Effector memory CD4-positive, alpha-beta T cell (primary cell): ENCODE measurements at places on chromosomes 12 and 14.

- no peaks in the 10 kb centered on the region for H3K36me3 ChIP-seq
- no peak overlapping the region for H3K27ac ChIP-seq
- H3K4me3 ChIP-seq = no peak overlapping the region
- no peaks in the 10 kb centered on the region for H3K27me3 ChIP-seq
- DNase-seq = no peak
These were observed 827.6 kb downstream of the C12orf50 start for GRCh38 chr12:87201598-87201997.

DNA sequence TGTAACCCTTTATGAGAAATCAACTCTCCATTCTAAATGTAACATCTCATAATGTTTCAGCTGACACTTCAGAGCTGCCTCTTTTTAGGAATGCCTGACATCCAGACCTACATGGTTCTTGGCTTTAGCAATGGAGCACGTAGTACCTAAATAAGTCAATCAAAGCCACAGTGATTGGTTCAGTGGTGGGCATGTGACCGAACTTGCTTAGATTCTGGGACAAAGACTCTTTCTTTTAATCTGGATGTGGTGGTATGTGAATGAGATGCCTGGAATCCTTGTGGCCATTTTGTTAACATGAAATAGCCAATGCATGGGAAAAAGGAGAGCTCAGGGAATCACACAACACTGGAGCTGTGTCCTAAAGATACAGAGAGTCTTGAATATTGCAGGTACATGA lies 11.8 kb downstream of the GPR65 start:
- peaks cover 9% of the 10 kb centered on the region for H3K36me3 ChIP-seq
- no peak overlapping the region for H3K4me3 ChIP-seq
- H3K27me3 ChIP-seq = no peaks in the 10 kb centered on the region
- H3K27ac ChIP-seq = no peak overlapping the region

DNA sequence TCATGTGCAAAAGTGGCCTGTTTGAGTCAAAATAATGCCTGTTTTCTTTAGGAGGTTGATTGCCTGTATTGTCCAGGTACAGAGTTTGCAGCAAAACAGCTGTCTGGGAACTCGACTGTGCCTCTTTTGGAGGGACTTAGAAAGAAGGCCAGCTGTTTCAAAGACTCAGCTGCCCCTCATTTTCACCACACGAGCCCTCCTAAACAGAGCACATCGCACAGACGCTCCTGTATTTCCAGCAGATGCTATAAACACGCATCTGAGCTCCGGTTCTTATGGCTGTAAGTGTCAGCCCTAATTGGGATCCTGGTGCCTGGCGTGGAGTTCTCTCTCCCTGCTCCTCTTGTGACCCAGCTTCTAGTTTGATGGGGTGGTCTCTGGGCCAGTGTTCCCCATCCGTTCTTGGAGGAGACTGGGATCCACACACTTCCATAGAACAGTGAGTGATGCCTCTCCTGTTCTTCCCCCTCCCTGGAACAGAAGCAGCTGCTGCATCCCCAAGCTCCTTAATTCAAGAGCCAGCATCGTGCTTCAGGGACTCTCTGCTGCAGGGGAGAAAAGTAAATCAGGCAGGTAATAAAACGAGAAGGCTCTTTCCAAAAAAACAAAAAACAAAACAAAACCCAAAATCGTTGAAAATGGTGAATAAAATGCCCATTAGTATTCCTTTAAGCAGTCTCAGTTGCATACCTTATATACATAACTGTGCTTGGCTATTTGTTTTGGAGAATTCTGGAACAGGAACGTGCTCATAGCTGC lies 269.0 kb downstream of the SLC15A4 start:
- no peaks in the 10 kb centered on the region for H3K4me1 ChIP-seq
- H3K4me3 ChIP-seq = no peak overlapping the region
- no peak overlapping the region for H3K27ac ChIP-seq
- DNase-seq = no peak

DNA sequence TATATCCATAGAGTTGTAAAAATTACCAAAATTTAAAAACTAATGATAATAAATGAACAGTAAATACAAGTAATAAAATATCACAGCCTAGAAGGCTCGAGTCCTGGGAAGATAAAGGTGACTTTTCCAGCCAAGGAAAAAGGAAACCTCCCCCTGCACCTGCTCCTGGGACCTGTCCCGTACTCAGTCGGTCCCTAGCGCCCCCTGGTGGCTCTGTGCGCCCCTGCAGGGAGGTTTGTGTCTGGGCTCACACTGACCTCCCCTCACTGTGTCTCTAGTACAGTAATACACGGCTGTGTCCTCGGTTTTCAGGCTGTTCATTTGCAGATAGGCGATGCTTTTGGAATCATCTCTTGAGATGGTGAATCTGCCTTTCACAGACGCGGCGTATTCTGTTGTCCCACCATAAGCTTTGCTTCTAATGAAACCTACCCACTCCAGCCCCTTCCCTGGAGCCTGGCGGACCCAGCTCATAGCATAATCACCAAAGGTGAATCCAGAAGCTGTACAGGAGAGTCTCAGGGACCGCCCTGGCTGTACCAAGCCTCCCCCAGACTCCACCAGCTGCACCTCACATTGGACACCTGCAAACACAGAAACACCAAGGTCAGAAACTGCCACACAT lies 1030.4 kb downstream of the TMEM121 start:
- H3K4me3 ChIP-seq = no peak overlapping the region
- no peaks in the 10 kb centered on the region for H3K36me3 ChIP-seq
- H3K27me3 ChIP-seq = no peaks in the 10 kb centered on the region
- no peak overlapping the region for H3K27ac ChIP-seq
- no peaks in the 10 kb centered on the region for H3K4me1 ChIP-seq
- peak; percentile 49 for DNase-seq

- DNase-seq = no peak
These were observed 243.2 kb downstream of the ADAMTS20 start for GRCh38 chr12:43308776-43309175.

- no peak overlapping the region for H3K4me3 ChIP-seq
- DNase-seq = no peak
- no peaks in the 10 kb centered on the region for H3K27me3 ChIP-seq
- H3K36me3 ChIP-seq = no peaks in the 10 kb centered on the region
- no peak overlapping the region for H3K27ac ChIP-seq
- no peaks in the 10 kb centered on the region for H3K4me1 ChIP-seq
These were observed 92.0 kb downstream of the FBXL14 start for GRCh38 chr12:1502379-1502720.

DNA sequence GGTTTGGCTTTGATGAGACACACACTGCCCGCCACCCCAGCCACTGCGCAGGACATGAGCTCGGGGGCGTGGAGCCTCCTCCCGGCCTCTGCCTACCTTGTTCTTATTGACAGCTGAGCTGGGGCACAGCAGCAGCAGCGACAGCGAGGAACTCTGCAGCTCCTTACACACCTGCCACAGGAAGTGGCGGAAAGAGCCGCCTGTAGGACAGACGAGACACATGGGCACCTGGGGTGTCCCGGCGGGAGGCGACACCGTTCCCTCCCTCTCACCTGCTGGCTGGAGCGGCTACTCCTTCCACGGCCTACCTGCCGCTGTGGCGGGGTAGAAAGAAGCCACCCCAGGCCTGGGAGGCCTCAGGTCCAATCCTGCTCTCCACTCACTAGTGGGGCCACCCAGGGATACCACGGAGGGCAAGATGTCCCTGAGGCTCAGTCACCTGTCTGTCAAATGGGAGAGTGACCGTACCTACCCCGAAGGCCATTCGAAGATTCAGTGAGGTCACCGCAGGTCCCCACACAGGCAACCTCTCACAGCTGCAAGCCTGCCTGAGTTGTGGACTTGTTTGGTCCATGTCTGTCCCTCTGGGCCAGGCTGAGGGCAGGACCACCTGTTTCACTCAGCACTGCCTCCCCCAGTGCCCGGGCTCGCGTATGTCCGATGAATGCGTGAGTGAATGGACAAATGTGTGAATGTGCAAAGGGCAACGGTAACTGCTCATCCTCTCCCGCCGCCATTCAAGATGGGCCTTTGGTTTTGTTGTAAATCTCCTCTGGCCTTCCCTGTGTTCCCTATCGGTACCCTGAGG lies 42.6 kb downstream of the TRAFD1 start:
- H3K27ac ChIP-seq = no peak overlapping the region
- no peaks in the 10 kb centered on the region for H3K4me1 ChIP-seq
- no peak overlapping the region for H3K4me3 ChIP-seq
- no peak for DNase-seq
- H3K36me3 ChIP-seq = peaks cover 4% of the 10 kb centered on the region

GRCh38 chr12:24488906-24489619 lies 459.8 kb downstream of the BCAT1 start:
- no peak for DNase-seq
- no peak overlapping the region for H3K4me3 ChIP-seq
- H3K36me3 ChIP-seq = no peaks in the 10 kb centered on the region
- no peaks in the 10 kb centered on the region for H3K27me3 ChIP-seq
- no peaks in the 10 kb centered on the region for H3K4me1 ChIP-seq
